ENCODE measurements at places on chromosomes 1 and 21. TPM values are rescaled to one million over a fixed set of nuclear protein-coding genes. Genes with fewer than 3 reads are reported as not detected.

DNA sequence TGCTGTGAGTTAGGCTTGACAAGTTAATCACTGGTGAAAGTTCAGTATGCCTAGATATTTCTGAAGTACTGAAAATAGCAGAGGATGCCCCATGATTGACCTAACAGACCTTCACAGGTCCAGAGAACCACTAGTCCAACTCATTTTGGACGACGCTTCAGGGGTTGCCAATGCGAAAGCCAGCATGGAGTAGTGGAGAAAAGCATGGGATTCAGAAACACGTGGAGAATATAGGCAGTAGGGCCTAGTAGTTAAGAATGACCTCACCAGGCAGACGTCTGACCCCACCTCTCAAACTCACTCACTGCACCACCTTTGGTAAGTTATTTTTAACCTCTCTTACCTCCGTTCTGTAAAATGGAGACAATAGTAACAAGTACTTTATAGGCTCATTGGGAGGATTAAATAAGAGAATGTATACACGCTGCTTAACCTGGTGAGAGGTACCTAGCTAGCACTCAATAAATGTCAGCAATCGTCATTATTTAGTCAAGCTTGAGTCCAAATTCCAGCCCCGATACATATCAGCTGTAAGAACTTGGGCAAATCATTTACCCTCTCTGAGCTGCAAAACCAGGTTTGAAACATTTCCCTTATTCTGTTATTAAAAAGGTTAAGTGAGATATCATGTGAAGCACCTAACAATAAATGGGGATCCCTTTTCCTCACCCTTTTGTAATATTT, 13.2 kb downstream of the PLPP3 start:
- no peak overlapping the region for H3K27ac ChIP-seq
- no peaks in the 10 kb centered on the region for H3K27me3 ChIP-seq
- no peak overlapping the region for H3K4me3 ChIP-seq
- DNase-seq = no peak

The SLAMF9 gene
- total RNA-seq = not detected

- H3K27me3 ChIP-seq = no peaks in the 10 kb centered on the region
- no peak for DNase-seq
- no peak overlapping the region for H3K4me3 ChIP-seq
- H3K36me3 ChIP-seq = no peaks in the 10 kb centered on the region
- H3K4me1 ChIP-seq = no peaks in the 10 kb centered on the region
Observed at GRCh38 chr1:207128336-207128921, 24.4 kb downstream of the C4BPA start.

The IFI44 gene
- 9.6 TPM for total RNA-seq

GRCh38 chr1:198465201-198466144, 75.0 kb downstream of the ATP6V1G3 start:
- no peaks in the 10 kb centered on the region for H3K27me3 ChIP-seq
- H3K4me3 ChIP-seq = no peak overlapping the region
- peaks cover 9% of the 10 kb centered on the region for H3K4me1 ChIP-seq
- DNase-seq = peak; percentile 83
- H3K27ac ChIP-seq = peak overlapping the region; percentile 53

- no peaks in the 10 kb centered on the region for H3K36me3 ChIP-seq
- no peak overlapping the region for H3K4me3 ChIP-seq
- DNase-seq = peak; percentile 15
- H3K4me1 ChIP-seq = no peaks in the 10 kb centered on the region
- H3K27me3 ChIP-seq = no peaks in the 10 kb centered on the region
Observed at GRCh38 chr1:81512252-81513003, 288.3 kb upstream of the ADGRL2 start.

DNA sequence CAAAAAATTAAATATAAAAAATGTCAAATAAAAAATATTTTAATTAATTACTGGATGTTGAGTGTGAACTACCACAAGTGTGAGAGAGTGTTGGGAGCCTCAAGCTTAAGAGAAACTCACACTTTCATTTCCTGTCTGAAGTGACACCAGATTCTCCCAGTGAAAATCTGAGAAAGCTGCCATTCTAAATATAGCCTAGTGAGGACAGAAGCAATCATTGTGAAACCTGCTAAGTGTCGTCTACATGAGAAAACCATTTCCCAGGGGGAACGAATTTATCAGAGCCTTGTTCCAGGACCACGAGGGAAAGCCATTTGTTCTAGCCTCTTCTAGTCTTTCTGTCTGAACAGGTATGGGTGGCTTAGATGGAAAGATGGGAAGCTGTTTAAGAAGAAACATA, 329.3 kb upstream of the PRMT6 start:
- no peaks in the 10 kb centered on the region for H3K36me3 ChIP-seq
- H3K27ac ChIP-seq = no peak overlapping the region
- no peak overlapping the region for H3K4me3 ChIP-seq
- DNase-seq = no peak
- H3K4me1 ChIP-seq = no peaks in the 10 kb centered on the region

DNA sequence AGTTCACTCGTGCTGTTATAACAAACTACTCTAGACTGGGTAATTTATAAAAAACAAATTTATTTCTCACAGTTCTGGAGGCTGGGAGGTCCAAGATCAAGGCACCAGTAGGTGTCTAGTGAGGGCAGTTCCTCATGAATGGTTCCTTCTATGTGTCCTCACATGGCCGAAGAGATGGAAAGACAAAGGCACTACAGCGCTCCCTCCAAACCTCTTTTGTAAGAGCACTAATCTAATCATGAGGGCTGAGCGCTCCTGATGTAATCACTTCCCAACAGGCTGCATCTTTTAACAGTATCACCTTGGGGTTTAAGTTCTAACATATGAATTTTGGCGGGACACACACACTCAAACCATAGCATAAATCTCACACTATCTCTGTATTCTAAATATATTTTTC, 54.0 kb upstream of the KANK4 start:
- no peak overlapping the region for H3K27ac ChIP-seq
- H3K27me3 ChIP-seq = no peaks in the 10 kb centered on the region
- H3K4me3 ChIP-seq = no peak overlapping the region
- no peaks in the 10 kb centered on the region for H3K4me1 ChIP-seq
- H3K36me3 ChIP-seq = no peaks in the 10 kb centered on the region
- DNase-seq = no peak

DNA sequence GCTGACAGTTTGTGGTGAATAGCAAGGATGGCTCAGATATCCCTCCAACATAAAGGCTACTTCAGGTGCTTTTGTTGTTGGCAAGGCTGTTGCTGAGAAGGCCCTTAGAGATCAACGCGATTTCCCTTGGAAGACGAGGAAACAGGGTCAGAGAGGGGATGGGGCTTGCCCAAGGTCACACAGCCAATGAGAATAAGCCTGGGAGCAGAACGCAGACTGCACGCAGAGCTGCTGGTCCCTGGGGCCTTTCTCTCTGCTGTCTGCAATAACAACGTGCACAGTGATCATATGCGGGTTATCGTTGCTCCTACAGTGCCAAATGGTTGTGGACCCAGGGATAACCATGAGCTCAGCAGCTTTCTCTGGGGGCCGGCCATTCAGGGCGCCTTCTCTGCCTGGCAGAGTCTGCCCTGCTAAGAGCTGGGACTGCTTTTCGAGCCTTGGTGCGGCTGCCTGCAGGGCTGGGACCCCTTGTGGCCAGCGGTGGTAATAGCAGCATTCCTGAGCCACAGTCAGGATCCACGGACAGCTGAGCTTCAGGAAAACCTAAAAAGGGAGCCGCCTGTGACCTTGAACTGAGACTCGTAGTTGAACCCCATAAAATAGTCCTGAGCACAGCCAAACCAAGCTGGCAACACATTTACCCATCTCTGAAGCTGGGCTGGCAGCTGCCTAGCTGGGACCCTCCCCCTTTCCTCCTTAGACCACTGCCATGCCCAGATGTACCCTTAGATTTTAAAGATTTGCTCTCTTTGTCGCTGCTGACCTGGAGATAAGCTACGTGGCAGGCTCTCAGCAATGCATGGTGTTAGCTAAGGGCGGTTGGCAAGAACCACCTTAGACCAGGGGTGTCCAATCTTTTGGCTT, 39.8 kb downstream of the HTR6 start:
- no peak overlapping the region for H3K4me3 ChIP-seq
- H3K27me3 ChIP-seq = no peaks in the 10 kb centered on the region
- no peak overlapping the region for H3K27ac ChIP-seq
- no peaks in the 10 kb centered on the region for H3K4me1 ChIP-seq
- peak; percentile 71 for DNase-seq

GRCh38 chr1:57655161-57655560, 231.3 kb upstream of the DAB1 start:
- DNase-seq = no peak
- no peaks in the 10 kb centered on the region for H3K27me3 ChIP-seq
- no peaks in the 10 kb centered on the region for H3K36me3 ChIP-seq
- no peak overlapping the region for H3K4me3 ChIP-seq
- no peak overlapping the region for H3K27ac ChIP-seq

The CSMD2 gene
- not detected for total RNA-seq

DNA sequence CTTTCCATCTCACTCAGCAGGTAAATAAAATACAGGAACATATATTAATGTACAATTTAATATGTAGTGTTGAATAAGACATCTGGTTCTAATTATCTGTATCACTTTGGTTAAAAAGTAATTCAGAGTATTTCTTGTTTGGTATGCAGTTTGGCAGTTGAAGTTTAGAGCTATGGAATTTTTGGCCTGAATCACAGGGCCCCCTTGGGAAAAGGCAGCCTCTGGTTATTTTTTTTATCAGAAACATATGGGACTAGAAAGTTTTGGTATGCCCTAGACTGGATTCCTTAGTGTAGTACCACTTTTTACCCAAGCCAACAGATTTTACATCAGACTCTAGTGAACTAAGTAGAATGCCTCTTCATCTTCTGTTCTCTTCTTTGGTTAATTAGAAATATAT, 26.4 kb downstream of the CNST start:
- H3K4me1 ChIP-seq = peaks cover 11% of the 10 kb centered on the region
- no peak overlapping the region for H3K4me3 ChIP-seq
- no peaks in the 10 kb centered on the region for H3K36me3 ChIP-seq
- no peak for DNase-seq
- no peak overlapping the region for H3K27ac ChIP-seq

All from endothelial cell of umbilical vein (primary cell).